ENCODE measurements at places on chromosomes 16 and 17.

GRCh38 chr17:50844117-50844700, 8.8 kb downstream of the WFIKKN2 start:
- no peak for DNase-seq

DNA sequence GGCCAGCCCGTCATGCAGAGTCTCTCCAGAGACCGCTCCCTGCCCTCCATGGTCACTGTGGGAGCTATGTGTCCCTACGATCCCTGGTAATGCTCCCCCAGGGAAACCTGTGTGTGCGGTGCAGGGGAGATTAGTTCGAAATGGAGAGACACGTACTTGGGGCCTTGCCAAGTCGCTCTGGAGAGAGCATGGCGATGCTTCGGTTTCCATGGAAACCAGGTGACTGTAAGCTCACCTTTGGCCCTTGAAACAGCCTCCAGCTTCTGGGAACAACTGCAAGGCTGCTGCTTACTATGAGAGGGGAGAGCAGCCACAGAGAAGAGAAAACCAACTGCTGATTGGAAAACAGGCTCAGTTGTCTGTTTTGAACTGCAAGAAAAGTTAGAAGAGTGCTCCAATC, 879.7 kb upstream of the EEF2KMT start:
- DNase-seq, result no peak

DNA sequence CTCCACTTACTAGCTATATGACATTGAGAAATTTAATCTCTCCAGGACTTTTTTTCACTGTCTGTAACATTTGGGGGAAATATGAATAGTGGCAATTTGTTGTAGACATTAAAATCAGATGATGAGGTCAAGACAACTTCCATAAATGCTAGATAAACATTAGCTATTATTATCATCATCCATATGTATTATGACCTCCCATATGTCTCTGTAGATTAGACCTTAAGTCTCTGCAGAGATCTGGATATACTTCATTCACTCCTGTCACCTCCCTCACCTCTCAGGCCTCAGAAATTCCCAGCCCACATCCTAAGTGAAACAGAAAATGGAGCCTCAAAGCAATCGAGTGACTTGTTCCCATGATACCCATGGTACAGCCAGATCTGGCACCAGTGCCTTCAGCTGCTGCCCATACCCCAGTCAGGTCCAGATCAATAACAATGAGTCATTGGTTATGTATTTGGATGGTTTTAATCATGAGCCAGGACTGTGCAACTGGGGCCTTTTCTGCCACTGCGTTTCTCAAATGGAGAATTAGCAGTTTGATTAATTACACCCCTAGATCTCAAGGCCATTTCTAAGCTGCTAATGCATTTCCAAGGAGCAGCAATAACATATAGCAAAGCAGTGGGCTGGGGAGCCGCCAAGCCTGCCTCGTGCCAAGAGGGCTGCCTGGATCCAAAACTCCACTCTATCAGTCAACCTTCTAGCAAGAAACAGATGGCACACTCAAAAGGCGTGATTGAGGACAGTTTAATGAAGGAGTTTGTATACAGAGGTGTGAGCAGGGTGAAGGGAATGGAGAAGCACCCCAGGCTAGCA, 2.6 kb upstream of the FDXR start:
- no peak for DNase-seq

- no peak for DNase-seq
Measured at GRCh38 chr16:79298476-79298875, 302.1 kb downstream of the MAF start.

DNA sequence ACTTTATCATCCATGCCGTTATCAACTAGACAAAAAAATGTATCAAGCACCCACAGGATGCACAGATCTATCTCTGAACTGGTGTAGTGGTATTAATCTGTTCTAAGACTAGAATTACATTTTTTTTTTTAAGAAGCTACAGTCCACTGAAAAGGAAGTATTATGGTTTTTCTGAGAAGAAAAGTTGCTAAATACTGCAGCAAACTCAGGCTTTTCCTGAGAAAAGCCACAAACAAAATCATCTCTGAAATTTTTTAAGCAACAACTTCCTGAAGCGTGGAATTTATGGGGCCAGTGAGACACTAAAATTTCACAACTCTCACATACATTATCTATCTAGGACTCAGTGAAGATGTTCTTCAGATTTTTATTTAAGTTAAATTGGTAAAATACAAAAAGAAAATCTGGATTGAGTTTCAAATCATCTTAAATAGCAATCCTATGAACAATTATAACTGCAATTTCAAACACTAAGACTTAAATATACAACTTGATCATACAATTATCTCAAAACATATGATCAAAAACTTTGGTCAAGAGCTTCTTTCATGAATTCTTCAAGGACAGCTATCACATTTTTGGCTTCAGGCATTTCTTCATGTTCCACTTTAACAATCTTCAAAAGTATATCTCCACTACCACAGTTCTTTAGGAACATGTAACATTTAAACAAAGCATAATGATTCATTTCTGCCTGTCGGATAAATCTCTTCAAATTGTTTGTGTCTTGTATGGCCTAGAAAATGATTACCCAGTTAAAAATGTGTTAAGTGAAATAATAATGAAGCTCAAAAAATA, 10.5 kb downstream of the C17orf75 start:
- DNase-seq, result no peak

- DNase-seq, result no peak
Measured at GRCh38 chr17:10018461-10018891, 113.4 kb upstream of the RCVRN start.

- no peak for DNase-seq
Measured at GRCh38 chr16:72295914-72296313, 124.0 kb upstream of the PMFBP1 start.

- no peak for DNase-seq
Measured at GRCh38 chr16:23382279-23382678, 70.7 kb downstream of the COG7 start.

DNA sequence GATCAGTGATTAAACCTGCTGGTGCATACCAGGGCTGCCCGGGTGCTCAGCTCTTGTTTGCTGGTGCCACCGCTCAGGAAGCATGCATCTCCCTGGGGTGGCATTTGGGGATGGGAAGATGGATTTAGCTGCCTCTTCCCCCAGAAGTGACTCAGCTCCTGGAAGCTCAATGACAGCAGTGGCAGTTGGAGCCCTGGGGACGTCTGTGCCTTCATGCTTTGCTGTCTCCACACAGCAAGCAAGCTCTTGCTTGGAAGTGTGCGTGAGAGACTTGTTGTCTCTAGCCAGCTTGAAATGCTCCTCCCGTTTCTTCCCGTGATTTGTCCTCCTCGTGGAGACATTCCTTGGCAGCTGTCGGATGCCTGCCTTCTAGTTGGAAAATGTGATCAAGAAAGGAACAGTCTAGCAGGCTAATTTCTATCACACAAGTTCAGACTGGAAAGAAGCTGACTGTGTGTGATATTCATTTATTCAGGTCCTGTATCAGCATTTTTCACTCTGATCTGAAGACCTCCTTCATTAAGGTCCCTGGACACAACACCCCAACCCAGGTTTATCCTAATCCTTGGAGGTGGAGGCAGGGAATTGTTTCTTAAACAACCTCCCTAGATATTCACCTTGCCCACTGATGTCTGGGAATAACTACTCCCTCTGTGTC, 73.0 kb downstream of the BMERB1 start:
- no peak for DNase-seq

DNA sequence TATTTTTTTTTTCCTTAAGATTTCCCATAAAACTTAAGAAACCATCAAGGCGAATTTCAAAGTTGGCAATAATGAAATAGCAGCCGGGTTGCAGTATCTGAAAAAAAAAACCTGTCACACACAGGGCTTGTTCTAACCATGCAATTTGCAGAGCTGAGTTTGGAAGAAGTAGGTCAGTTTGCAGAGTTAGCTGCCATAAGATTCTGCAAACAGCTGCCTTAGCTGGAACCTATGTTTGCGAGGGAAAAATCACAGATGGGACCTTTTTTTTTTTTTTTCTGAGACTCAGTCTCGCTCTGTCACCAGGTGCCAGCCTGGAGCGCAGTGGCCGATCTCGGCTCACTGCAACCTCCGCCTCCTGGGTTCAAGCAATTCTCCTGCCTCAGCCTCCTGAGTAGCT, 98.5 kb upstream of the HS3ST4 start:
- DNase-seq, result no peak

DNA sequence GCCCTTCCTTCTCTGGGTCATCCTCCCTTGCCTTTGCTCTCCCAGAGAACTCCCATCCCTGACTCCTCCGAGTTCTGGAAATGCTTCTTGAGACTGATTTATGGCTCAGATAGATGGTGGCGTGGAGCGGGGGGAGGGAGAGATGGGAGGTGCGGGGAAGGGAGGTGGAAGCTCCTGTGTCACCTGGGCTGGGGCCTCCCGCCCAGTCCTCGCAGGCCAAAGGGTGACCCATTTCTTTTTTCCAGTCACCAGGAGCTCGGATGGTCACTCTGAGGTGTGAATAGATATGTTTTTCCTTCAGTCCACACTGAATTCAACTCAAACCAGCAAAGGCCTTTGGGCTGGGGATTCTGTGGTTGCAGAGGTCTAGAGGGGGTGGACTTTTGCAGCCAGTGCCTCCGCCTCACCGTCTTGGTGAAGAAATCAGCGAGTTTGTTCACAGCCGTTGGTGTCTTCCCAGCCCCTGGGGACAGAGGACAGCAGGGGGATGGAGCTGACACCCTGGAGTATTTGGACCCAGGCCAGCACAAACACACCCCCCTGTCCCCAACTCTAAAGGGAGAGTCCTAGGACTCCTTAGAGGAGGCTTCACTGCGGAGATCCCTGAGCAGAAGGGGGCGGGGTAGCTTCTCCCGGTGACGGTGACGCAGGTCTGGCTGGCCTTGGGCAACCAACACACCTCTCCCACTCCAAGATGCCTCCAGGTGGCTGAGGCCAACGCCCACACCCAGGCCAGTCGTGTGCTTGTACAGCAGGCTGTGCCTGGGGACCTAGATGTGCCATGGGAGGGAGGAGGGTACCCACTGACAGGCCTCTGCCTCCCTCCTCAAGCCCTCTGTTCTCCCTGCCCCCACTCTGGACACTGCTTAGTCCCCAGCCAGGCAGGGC, 80.6 kb downstream of the AMFR start:
- no peak for DNase-seq

GRCh38 chr17:74271901-74272561, 2.0 kb upstream of the DNAI2 start:
- DNase-seq, result peak; percentile 82

DNA sequence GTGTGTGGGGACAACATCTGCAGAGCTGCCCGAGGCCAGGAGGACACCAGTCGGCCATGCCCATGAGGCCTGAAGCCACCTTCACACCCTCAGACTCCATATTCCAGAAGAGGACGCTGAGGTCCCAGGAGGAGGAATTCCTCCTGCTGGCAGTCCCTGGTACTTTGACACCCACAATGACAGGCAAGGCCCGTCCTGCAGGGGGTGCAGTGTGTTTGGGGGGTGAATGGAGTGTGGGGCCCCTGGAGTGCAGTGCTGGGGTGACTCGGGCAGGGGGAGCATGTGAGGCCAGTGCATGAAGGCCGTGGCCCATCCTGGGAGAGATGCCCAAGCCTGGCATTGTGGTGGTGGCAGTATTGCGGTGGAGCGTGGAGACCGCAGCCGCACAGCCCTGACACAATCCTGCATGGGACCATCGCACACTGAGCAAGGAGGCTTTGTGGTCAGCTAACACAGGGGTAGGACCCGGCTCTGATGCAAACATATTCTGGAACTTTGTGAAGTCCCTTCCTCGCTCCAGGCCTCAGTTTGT, 52.2 kb downstream of the ZDHHC7 start:
- DNase-seq, result no peak

GRCh38 chr16:80837533-80838147, 33.2 kb upstream of the CDYL2 start:
- DNase-seq, result no peak

- no peak for DNase-seq
Measured at GRCh38 chr16:28087675-28088300, 24.3 kb upstream of the GSG1L start.

- DNase-seq, result no peak
Measured at GRCh38 chr17:55825213-55825612, 74.4 kb downstream of the PCTP start.

GRCh38 chr17:68514831-68515635, 2.8 kb downstream of the PRKAR1A start:
- DNase-seq, result no peak

DNA sequence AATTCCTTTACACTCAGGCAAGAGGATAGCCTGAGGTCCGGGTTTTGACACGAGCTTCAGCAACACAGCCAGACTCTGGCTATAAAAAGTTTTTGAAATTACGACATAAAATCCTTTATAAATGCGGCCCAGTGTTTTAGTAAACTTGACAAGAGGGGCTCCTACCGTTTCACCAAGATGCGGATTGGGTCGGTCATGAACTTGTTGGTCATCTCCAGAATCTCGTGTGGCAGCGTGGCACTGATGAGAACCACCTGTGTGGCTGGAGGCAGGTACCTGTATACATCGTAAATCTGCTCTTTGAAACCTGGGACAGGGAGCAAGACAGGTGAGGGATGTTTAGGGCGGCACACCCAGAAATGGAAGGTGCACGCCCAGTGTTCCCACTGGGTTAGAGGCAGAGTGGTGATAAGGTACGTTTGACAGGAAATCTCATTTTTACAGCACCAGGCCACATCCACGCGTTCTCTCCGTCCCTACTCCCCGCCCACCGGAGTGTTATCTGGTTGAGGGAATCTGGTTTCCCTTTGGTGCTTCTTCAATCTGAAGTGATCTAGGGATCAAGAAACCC, 8.0 kb downstream of the EIF4A3 start:
- no peak for DNase-seq

- peak; percentile 88 for DNase-seq
Measured at GRCh38 chr17:50139950-50140885, 10.3 kb upstream of the SAMD14 start.

DNA sequence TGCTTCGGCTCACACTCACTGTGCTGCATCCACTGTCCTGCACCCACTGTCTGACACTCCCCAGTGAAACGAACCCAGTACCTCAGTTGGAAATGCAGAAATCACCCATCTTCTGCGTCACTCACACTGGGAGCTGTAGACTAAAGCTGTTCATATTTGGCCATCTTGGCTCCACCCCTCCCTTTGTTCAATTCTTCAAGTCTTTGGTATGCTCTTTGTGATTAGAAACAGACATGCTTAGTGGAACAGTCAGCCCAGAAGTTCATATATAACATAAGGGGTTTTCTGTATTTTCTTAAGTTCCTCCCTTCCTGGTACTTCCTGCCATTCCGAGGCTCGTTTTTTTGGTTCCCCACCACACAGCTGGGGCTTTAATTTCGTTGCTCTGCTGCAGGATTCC, 398.5 kb upstream of the DYNLRB2 start:
- no peak for DNase-seq

- no peak for DNase-seq
Measured at GRCh38 chr16:55435387-55435786, 43.6 kb upstream of the MMP2 start.

DNA sequence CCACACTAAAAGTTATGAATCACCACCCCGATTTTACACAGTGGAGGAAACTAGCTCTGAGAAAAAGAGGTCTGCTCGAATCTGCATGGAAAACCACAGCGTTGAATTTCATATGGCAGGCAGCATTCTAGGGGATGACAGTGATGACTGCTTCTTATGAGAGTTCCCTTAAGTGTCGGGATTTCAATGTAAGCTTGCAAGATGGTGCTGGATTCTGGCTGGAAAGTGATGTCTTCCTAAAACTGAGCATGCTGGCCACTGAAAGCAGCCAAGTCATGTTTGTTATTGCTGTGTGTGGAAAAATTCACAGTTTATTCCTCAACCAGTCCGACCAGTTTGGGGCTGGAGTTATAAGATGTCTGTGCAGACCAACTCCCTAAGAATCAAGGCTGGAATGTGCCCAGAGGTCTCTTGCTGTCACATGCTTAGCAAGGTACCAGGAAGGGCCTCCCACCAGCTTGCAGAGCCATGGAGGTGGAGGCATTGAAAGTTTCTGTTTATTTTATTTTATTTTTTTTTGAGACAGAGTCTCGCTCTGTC, 37.2 kb upstream of the GAN start:
- peak; percentile 18 for DNase-seq

GRCh38 chr16:76190057-76190456, 87.1 kb upstream of the CNTNAP4 start:
- no peak for DNase-seq

Measured in upper lobe of right lung (tissue), 1 donor.